Putamen (tissue), 1 donor: ENCODE measurements at places on chromosomes 12 and 14.
A peak's percentile ranks its signal among the peaks of the same experiment; 100 is the strongest.

DNA sequence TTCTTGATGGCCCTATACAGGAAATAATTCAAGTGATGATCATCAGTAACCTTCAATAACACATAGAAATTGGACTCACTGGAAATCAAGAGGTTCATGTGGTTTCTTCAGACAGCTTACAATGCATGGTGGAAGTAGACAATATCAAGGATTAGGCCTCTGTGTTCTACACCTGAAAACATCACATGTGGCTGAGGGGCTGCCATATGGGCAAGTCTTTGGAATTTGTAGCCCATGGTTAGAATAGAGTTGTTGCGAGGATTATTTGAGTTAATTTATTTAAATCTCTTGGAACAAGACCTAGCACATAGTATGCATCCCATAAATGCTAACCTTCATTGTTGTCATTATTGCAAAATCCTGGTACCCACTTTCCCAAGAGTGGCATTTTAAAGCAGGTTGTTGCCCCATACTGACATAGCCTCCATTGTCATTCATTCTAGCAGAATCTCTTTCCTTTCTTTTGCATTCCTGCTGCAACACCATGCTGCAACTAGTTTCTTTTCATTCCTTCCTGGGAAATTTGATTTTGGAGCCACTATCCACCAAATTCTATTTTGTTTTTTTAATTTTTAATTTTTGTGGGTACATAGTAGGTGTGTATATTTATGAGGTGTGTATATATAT lies 352.7 kb upstream of the NAV3 start:
- no peak for DNase-seq

DNA sequence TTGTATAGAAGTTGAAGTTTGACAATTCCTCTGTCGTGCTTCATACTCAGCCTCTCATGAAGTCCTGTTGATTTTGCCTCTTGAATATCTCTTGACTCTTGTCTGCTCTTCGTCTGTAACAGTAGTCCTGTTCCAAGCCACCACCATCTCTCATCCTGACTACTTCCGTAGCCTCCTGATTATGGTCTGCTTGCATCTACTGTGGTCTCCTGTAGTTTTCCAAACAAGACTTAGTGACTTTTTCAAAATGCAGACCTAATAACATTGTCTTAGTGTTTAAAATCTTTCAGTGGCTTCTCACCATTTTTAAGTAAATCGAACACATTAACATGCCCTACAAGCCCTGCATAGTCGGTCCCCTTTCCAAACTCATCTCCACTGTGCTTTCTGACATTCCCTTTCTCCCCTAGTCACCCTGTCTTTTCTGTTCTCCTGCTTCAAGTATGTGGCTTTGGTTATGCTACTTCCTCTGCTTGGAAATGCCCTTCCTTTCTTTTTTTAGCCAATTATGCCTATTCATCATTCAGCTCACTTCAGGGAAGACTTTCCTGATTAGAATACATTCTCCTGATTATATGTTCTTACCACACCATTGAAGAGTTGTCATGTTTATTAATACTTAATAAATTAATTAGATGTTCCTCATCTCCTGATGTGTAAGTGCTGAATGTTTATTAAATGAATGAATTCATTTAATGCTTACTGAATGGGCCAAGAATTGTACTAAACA lies 2.0 kb downstream of the SCYL2 start:
- no peak for DNase-seq

- no peak for DNase-seq
These were observed 346.3 kb downstream of the ETNK1 start for GRCh38 chr12:22971247-22971646.

GRCh38 chr12:6438345-6438744 lies 6.4 kb upstream of the CD27 start:
- no peak for DNase-seq

DNA sequence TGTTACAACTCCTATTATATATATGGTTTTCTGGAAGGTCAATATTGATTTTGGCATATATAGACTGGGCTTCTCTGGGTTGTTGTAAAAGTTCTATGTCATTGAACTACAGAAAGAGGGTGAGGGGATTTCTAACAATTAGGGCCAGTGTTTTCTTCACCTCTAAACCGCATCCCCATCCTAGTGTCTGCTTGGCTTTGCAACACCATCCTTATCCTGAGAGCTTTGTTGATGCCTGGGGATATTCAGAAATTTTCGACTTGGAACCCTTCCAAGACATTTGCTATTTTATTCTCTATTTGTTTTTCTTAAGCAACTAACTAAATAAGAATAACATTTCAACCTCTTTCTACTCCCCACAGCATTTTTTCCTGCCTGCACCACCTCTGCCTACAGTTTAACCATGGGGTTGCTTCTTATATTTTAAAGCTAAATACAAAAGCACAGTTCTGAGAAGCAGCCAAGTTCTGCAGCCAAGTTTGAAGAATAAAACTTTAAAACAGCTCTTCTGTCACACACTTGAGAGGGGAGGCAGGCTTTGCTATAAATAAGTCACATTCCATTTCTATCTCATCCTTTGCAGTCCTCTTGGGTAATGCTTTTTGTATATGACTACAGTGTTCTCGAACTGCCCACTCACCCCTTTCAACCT lies 53.4 kb downstream of the RGS6 start:
- no peak for DNase-seq

- DNase-seq: no peak
These were observed 68.5 kb upstream of the CSRP2 start for GRCh38 chr12:76947304-76947703.

- no peak for DNase-seq
These were observed 20.1 kb downstream of the SLC6A13 start for GRCh38 chr12:242496-242895.

- DNase-seq: no peak
These were observed 824 bp downstream of the CCDC177 start for GRCh38 chr14:69573831-69574262.

- no peak for DNase-seq
These were observed 9.1 kb downstream of the LRCOL1 start for GRCh38 chr12:132601171-132601883.

GRCh38 chr12:69044887-69045286 lies 111.9 kb upstream of the CPM start:
- no peak for DNase-seq

GRCh38 chr14:85917716-85918115 lies 387.8 kb downstream of the FLRT2 start:
- DNase-seq: peak; percentile 71

GRCh38 chr12:28770322-28770721 lies 378.8 kb upstream of the FAR2 start:
- no peak for DNase-seq

DNA sequence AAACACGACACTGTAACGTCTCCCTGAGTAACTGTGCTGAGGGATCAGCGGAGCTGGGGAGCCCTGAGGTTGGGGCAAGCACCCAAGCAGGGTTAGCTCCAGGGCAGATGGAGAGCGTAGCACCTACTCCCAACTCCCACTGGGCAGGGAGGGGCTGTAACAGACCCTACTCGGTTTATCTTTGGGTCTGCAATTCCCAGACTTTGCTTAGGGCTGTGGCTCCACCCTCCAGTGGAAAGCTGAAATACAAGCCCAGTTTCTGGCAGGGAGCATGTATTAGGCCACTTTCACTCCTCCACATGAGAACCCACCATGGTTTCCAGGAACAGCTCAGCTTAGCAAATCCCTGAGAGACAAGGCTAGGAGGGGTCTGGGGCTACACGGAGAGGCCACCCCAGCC lies 17.3 kb upstream of the TC2N start:
- DNase-seq: no peak

GRCh38 chr14:38122241-38122640 lies 85.5 kb upstream of the SSTR1 start:
- DNase-seq: no peak

- DNase-seq: peak; percentile 52
These were observed 811 bp downstream of the TMCC3 start for GRCh38 chr12:94649349-94650142.

- DNase-seq: no peak
These were observed 270.7 kb upstream of the PDE3A start for GRCh38 chr12:20097626-20098025.

- DNase-seq: no peak
These were observed 478.3 kb upstream of the SOX5 start for GRCh38 chr12:24427776-24428175.

DNA sequence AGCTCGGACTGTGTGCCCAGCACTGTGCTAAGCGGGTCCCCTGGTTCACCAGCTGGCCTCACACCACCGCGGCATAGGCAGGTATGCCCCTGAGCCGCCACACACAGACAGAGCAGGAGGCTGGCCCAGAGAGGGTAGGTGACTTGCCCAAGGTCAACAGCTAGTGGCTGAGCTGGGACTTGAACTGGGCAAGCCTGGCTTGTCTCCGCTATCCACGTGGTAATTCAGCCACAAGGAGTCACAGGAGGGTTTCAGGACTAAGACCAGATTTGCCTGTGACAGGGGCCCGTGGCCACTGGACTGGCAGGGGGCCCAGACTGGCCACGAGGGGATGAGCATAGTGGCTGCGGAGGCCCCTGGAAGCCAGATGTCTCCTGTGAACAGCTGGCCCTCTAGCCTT lies 47.7 kb downstream of the NCOR2 start:
- DNase-seq: no peak

DNA sequence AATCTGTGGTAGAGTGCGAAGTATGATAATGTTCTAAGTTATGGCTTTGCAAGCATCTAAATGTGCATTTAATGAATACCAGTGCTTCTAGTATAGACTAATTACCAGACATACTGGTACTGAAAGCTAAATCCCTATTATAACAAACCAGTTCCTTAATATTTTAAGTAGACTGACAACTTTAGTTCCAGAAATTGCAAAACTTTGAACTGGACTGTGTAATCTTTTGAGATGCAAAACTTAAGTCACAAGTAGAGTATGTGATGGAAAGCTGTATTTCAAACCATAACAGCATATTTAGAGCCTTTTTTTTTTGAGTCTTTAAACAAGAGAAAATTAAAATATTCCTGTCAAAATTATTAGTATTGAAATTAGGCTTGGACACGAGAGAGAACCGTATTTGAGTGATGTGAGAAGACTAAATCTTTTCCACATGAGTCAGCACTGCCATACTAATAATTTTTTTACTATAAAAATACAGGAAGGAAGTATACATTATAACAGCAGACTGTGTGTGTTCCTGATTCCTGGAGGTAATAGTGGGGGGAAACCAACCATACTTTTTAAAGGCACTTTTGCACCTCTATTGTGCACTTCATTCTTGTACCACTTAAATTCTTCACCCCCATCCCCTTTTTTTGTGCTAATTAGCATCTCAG lies 45.5 kb downstream of the PPM1A start:
- no peak for DNase-seq

DNA sequence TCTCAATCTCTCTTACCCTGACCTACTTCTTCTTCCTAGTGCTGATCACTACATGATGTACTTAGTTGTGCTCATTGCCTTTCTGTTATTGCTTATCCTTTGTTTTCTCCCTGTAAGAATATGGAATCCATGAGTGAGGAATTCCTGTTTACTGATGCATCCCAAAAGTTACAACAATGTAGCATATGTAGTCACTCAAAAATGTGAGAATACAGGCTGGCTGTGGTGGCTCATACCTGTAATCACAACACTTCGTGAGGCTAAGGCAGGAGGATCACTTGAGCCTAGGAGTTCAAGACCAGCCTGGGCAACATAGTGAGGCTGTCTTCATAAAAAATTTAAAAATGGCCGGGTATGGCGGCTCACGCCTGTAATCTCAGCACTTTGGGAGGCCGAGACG lies 8.0 kb upstream of the WDR20 start:
- DNase-seq: no peak

- no peak for DNase-seq
These were observed 16.3 kb upstream of the FLVCR2 start for GRCh38 chr14:75562089-75562488.

- no peak for DNase-seq
These were observed 20.3 kb downstream of the PPM1H start for GRCh38 chr12:62914443-62915203.

DNA sequence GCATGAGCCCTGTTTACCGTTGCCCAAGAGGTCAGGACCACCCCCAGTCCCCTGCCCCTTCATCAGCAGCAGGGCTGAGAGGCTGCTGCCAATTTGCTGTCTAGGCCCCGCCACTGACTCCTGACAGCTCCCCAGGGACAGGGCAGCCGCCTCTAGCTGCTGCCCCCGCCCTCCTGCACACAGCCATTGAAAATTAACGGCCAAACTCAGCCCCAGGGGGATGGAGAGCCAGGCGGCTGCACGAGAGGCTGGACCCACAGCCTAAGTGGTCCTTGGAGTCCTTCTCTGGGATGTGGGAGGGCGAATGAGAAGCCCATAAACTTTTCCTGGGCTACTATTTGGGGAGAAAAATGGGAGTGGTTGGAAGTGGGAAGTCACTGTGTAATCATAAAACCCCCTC lies 4.6 kb downstream of the FOXN4 start:
- no peak for DNase-seq

- peak; percentile 82 for DNase-seq
These were observed 48.0 kb downstream of the NTN4 start for GRCh38 chr12:95742586-95742985.

GRCh38 chr14:39628087-39628486 lies 195.9 kb upstream of the FBXO33 start:
- DNase-seq: no peak

DNA sequence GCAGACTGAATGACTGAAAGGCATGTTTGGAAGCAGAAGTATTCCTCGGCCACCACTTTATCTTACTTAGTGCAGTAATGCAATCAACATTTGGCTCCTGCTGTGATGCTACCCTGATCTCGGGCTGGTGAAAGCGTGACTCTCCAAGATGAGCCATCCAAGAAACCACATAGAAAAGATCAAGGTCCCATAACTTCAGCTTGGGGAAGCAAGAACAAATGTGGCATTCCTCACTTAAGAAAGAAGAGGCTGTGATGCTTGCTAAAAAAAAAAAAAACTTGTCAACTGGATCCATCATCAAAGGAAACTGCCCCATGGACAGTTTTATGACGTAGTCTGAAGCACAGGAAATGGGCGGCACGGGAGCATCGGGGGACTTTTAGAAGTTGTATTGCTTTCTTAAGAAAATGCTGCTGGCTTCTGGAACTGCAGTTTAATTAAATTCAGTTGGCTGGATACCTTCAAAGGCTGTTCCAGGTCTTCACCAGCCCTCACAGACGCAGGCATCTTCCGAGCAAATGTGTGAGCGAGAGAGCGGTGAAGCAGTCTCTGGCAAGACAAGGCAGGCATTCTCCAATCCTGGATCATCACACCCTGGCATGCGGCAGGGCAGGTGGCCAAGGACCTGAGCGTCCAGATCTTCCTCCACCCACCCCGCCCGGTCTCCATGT lies 38.2 kb upstream of the MAP1LC3B2 start:
- no peak for DNase-seq
